Renal pelvis (tissue), 12 donors: ENCODE measurements at places on chromosomes 12 and 14. TPM values are rescaled to one million over a fixed set of nuclear protein-coding genes. Genes with fewer than 3 reads are reported as not detected.

The SOAT2 gene
- polyA plus RNA-seq: 3.0 TPM

The SERPINA5 gene
- 12.8 TPM for polyA plus RNA-seq

The FGF6 gene
- not detected for polyA plus RNA-seq

The SLC41A2 gene
- polyA plus RNA-seq: 6.1 TPM

The SYCP3 gene
- 0.97 TPM for polyA plus RNA-seq

The AMDHD1 gene
- 1.7 TPM for polyA plus RNA-seq

The NKX2-1 gene
- not detected for polyA plus RNA-seq

The CCDC38 gene
- polyA plus RNA-seq: 0.24 TPM

The DNAL1 gene
- polyA plus RNA-seq: 16.5 TPM

The SPTSSA gene
- polyA plus RNA-seq: 28.2 TPM

The LMNTD1 gene
- polyA plus RNA-seq: not detected

The EIF2S1 gene
- polyA plus RNA-seq: 106 TPM

The TSFM gene
- 38.7 TPM for polyA plus RNA-seq

The DNAJC22 gene
- 16.1 TPM for polyA plus RNA-seq

The KLRC4 gene
- not detected for polyA plus RNA-seq

The TOMM20L gene
- polyA plus RNA-seq: 2.8 TPM

The MYRFL gene
- polyA plus RNA-seq: 1.7 TPM

The DTX3 gene
- 67.0 TPM for polyA plus RNA-seq

The INHBC gene
- 0.27 TPM for polyA plus RNA-seq

The GUCY2C gene
- polyA plus RNA-seq: 0.60 TPM

The CRIP2 gene
- polyA plus RNA-seq: 186 TPM

The NCOR2 gene
- polyA plus RNA-seq: 87.2 TPM

The KCNH3 gene
- polyA plus RNA-seq: 6.4 TPM
